ENCODE measurements at places on chromosomes 7 and 10. TPM values are rescaled to one million over a fixed set of nuclear protein-coding genes. Genes with fewer than 3 reads are reported as not detected.

Gene CYP2C19
- total RNA-seq, result not detected

Gene PON1
- total RNA-seq, result 0.28 TPM

Gene OR9A2
- total RNA-seq, result not detected

Gene TMEM72
- not detected for total RNA-seq

Gene CPEB3
- total RNA-seq, result 0.41 TPM

Gene CALCR
- not detected for total RNA-seq

Gene UNC5B
- 0.87 TPM for total RNA-seq
